Smooth muscle cell of the brain vasculature (primary cell): ENCODE measurements at places on chromosomes 7 and 10.

DNA sequence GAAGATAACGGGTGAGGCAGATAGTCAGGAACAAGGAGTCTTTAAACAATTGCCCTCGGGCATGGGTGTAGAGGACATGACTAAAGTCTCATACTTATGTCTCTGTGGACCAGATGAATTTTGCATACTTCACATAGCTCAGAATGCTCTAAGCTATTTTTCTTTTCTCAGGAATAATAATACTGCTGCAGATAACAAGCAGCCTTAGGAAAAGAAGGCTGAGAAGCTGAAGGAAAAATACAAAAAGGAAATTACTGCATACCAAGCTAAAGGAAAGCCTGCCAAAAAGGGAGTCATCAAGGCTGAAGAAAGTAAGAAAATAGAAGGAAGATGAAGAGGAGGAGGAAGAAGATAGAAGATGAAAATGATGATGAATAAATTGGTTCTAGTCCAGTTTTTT, 13.4 kb upstream of the ERCC6 start:
- no peak for DNase-seq

DNA sequence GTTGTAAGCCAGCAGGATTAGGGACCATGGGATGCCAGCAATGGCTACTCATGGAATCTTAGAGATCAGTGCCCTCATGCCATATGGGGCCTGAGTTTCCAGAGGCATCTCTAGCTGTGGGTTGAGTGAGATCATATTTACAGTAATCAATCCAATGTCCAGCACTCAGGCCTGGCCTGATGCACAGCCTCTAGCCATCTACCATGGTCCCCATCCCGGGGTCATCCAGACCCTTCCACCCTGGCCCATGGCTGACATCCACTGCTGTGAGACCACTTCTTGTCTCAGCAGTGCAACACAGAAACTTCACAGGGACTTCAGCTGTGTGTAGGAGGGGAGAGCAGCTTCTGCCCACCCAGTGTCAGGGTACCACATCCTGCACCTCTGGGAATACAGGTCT, 6.5 kb upstream of the ADCY1 start:
- DNase-seq = no peak

DNA sequence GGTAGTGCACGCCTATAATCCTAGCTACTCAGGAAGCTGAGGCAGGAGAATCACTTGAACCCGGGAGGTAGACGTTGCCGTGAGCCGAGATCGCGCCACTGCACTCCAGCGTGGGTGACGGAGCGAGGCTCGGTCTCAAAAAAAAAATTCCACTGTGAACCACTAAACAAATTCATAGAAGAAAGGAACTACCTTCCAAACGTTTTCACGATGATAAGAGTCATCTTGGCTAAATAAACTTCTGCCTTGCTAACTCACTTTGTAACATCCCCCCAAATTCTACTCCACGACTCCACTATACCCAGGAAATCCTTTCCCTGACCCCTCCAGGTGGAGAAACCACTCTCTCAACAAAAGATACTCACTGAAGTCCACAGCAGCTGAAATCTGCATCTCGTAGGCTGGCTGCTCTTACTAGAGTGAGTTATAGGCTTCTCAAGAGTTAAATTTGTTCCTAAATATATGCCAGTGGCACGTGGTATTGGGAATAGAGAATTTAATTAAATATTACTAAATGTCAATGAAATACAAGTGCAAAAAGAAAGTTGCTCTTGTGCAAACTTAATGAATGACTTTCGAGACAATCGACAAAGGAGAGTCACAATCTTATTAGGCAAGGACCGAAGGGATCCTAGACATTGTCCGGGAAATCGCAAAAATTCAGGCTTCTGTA, 1.6 kb upstream of the GTF2I start:
- no peak for DNase-seq

- DNase-seq = no peak
These were observed 108.1 kb upstream of the AGR3 start for GRCh38 chr7:16989811-16990413.

GRCh38 chr7:44519546-44519945, 21.6 kb downstream of the NPC1L1 start:
- no peak for DNase-seq
